Thyroid gland (tissue), 4 donors: ENCODE measurements at places on chromosomes 5 and 9. TPM values are rescaled to one million over a fixed set of nuclear protein-coding genes. Genes with fewer than 3 reads are reported as not detected.

- H3K36me3 ChIP-seq: no peaks in the 10 kb centered on the region
- H3K27ac ChIP-seq: no peak overlapping the region
- H3K4me3 ChIP-seq: no peak overlapping the region
- H3K4me1 ChIP-seq: no peaks in the 10 kb centered on the region
- no peak for DNase-seq
Observed at GRCh38 chr5:154995679-154996078, 17.9 kb upstream of the KIF4B start.

The PCDH12 gene
- total RNA-seq: 7.7 TPM

DNA sequence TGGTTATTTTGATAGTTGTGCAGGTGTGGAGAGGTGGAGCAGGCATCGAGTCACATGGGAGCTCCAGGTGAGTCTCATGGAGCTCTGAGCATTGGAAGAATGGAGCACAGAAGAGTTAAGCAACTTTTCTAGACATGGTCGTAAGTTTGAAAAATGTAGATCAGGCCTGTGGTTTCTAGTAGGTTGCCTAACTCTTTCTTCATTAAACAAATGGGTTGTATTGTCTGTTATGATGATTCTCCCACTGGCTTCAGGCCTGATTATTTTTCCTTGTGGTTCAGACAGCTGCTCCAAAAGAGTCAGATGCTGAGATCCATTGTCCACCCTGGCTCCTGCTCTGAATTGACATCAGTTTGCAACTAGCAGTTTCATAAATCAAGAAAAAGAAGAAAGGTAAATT, 80.3 kb upstream of the RPS23 start:
- no peak for DNase-seq
- H3K27me3 ChIP-seq: no peaks in the 10 kb centered on the region
- H3K4me1 ChIP-seq: no peaks in the 10 kb centered on the region

The IFNK gene
- not detected for total RNA-seq

DNA sequence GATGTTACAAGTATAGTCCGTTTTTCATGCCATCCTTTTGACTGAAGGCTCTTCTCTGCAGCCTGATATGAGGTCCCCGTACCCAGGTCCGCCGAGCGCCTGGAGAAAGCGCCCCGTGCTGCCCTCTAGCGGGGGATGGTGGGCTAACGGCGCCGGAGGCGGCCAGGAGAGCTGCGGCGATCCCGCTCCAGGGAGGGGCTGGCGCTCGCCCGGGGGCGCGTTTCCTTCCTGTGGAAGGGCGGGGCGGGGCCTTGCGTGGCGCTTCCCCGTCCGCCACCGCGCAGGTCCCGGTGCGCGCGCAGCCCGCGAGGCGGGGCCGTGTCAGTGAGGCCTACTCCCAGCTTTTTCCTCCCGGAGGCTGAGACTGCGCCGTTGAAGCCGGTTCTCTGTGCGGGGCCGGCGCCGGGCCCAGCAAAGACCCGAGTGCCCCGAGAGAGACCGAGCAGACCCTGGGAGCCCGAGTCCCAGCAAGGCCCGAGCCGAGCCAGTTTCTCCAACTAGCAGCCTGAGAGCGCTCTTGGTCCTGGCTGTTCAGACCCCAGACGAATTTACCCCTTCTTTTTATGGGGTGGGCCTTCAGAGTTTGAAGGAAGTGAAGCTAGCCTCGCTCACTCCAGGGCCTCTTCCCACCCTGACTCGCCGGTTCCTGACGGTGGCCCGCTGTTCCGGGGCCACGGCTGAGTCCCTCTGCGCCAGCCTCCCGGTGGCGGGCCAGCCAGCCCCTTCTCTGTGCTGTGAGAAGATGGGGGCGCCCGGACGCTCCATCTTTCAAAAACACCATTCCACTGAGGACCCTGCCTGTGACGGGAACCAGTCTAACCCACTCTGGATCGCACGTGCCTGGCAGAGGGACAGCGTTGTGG, 9.7 kb upstream of the PHF2 start:
- H3K36me3 ChIP-seq: peaks cover 15% of the 10 kb centered on the region
- peaks cover 9% of the 10 kb centered on the region for H3K4me1 ChIP-seq
- H3K27me3 ChIP-seq: no peaks in the 10 kb centered on the region
- H3K27ac ChIP-seq: peak overlapping the region; percentile 88
- DNase-seq: peak; percentile 99
- H3K4me3 ChIP-seq: no peak overlapping the region

GRCh38 chr5:152907488-152908245, 502.6 kb upstream of the NMUR2 start:
- H3K36me3 ChIP-seq: no peaks in the 10 kb centered on the region
- H3K27ac ChIP-seq: no peak overlapping the region
- no peak overlapping the region for H3K4me3 ChIP-seq
- DNase-seq: no peak
- no peaks in the 10 kb centered on the region for H3K27me3 ChIP-seq

GRCh38 chr9:115117999-115118878, at the start of gene TNC:
TSS of gene TNC (minus strand) at chr9:115118157. CDS start at chr9:115091018, 27,139 bp downstream.
- peak; percentile 19 for DNase-seq
- H3K4me1 ChIP-seq: peaks cover 15% of the 10 kb centered on the region
- H3K36me3 ChIP-seq: no peaks in the 10 kb centered on the region

GRCh38 chr9:136533775-136534157, 12.1 kb downstream of the NOTCH1 start:
- H3K4me3 ChIP-seq: no peak overlapping the region
- no peak for DNase-seq
- H3K27ac ChIP-seq: no peak overlapping the region
- no peaks in the 10 kb centered on the region for H3K36me3 ChIP-seq
- no peaks in the 10 kb centered on the region for H3K27me3 ChIP-seq
- H3K4me1 ChIP-seq: peaks cover 4% of the 10 kb centered on the region

The JMY gene
- total RNA-seq: 32.0 TPM

DNA sequence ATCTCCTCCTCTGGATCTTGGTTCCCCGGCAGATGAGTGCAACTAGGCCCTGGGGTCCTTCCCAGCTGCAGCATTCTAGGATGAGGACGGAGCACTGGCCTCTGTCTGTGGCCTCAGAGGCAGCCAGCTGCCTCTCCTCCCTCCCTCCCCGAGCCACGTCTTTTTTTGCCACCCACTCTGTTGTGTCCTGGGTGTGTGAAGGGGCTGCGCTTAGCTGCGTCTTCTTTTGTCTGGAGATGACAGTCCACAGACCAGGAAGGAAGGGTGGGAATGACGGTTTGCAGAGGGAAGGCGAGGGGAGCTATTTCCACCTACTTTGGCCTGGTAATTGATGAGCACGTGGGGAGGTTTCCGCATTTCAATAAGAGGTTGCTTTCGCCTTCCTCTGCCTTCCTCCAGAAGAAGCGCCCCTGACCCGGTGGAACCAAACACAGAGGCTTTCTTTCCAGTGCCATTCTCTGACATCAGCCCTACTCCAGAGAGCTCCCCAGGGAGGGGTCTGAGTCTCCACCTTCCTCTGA, 34.5 kb upstream of the GABRP start:
- no peak overlapping the region for H3K27ac ChIP-seq
- DNase-seq: no peak
- H3K36me3 ChIP-seq: no peaks in the 10 kb centered on the region
- H3K27me3 ChIP-seq: no peaks in the 10 kb centered on the region
- no peak overlapping the region for H3K4me3 ChIP-seq

- no peak overlapping the region for H3K4me3 ChIP-seq
- no peak overlapping the region for H3K27ac ChIP-seq
- H3K4me1 ChIP-seq: no peaks in the 10 kb centered on the region
- no peak for DNase-seq
- H3K36me3 ChIP-seq: no peaks in the 10 kb centered on the region
Observed at GRCh38 chr5:31048282-31049270, 144.9 kb upstream of the CDH6 start.

DNA sequence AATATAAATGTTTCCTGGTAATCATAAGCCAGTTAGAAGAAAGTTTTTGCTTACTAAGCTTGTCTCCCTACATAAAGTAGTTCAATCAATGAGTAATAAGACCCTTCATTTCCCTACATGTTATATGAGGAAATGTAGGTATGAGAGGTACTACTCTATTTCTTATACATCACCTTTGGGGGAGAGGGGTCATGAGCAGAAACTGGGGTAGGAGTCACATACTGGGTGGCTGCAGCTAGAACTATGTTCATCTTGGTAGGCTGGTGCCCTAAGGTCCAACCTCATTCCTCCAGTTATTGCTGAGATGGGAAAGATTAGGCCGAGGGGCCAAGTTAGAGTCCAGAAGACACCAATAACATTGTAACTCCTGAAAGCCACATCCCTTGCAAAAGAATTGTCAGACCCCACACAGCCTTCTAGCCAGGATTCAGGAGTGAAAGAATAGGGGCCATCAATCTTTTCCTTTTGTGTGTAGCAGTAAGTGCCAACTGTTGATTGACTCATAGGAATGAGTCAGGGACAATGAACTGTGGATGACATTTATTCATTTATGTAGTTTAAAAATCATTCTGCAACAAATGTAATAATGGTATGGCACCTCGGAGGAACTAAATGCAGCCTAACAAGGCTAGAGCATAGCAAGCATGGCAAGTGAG, 21.6 kb upstream of the SREK1 start:
- H3K27me3 ChIP-seq: no peaks in the 10 kb centered on the region
- H3K4me3 ChIP-seq: no peak overlapping the region
- no peaks in the 10 kb centered on the region for H3K36me3 ChIP-seq
- H3K27ac ChIP-seq: no peak overlapping the region
- DNase-seq: no peak
- H3K4me1 ChIP-seq: no peaks in the 10 kb centered on the region
